Cardiac fibroblast (primary cell): ENCODE measurements at places on chromosomes 12 and 14.
A peak's percentile ranks its signal among the peaks of the same experiment; 100 is the strongest.

DNA sequence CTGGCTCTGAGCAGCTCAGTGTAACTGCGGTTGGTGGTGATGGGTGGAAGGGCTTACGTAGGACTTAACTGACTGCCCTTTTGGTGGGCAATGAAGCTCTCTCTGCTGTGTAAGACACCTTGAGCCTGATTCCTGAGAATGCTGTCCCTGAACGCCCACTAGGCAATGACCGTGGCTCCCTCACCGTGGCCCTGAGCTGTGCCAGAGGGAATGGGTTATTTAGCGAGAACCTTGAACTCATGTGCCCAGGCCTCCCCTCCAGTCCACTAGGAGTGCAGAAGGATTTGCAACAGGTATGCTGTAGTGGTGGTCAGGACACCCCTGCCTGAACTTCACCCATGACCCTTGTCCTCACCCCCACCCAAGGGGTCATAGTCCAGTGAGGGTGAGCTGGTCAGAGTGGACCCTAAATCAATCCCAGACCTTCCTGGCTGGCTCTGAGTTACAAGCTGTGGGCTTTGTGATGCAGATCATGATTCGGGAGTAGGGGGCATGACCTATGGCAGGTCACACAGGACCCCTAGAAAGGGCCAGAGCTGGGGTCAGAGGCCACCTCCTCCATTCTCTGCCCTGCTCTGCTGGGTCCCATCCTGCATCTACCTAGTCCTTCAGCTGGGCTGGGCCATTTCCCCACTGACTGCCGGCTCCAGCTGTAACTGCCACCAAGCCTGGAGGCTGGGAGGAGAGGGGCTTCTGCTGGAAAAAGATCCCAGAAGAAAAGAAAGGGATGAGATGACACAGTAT is 14.5 kb upstream of the ANKRD33 start:
- no peak for DNase-seq

DNA sequence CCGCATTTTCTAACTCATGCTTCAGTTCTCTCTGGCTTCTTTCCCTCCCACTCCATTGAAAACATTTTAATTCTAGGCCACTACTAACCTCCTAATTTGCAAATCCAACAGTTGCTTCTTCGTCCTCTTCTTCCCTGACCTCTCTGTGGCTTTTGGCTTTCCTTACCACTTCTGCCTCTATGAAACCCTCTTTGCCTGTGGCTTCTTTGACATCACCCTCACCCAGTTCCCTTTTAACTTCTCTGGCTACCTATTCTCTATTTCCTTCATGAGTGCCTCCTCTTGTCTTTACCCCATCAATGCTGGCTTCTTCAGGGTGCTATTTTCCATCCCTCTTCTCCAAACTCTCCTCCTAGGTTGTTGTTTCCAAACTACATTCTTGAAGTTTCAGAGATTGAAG is 4.4 kb upstream of the HCFC2 start:
- no peak for DNase-seq

DNA sequence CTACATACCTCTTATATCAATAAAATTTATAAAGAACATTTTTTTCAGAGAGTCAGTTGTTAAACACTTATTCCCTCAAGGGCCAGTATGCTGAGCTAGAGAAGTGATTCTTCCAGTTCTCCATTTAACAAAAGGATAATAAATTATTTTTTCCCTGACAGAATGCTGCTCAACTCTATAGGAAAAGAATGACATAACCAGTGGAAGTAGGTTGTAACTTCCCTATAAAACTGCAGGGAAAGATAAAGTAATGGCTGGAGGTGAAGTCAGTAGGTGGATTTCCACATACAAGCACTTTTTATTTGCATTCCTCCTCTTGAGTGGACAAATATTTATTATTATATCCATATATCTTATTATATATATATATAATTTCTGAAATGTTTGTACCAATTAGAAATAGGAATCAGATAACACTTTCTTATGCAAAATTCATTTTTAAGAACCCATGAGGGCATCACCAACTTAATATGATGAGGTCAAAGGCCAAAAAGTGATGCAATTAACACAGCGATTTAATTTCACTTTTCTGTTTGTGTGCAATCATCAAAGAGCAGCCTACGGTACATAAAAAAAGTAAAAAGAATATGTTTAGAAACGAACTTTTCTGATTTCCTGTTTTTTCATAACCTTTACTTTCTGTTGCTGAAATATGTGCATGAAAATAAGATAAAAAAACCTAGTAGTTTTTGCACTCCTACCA is 175.3 kb downstream of the PRKD1 start:
- no peak for DNase-seq

GRCh38 chr14:59308673-59309072 is 120.2 kb downstream of the DAAM1 start:
- DNase-seq: peak; percentile 76

DNA sequence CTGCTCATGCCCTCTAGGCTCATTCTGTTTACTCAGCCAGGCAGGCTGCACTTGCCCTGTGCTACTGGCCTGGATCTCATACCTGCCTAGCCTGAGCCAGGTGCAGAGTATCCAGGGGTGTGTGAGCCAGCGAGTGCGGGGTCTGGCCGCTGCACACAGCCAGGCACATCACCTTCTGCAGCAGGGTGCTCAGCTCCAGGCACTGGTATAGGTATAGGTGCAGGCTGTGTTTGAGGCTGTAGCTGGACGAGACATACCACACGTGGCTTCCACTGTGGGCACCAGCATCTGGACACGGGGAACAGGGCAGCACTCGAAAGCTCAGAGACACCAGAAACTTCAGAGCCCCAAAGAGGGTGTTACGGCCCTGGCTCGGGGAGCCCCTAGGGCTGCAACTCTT is 424.2 kb downstream of the RERGL start:
- no peak for DNase-seq

DNA sequence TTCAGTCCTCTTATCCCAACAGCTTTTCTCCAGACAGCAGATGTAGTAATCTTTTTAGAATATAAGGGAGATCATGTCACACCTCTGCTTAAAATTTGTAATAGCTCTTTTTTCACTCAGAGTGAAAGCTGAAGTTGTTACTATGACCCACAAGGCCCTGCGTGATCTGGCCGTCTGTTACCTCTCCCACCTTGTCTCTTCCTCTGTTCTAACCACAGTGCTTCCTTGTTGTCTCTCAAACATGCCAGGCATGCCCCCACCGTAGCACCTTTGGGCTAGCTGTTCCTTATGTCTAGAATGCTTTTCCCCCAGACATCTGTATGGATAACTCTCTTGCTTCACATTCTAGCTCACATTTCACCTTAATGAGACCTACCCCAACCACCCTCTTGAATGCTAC is 6.5 kb downstream of the NECAP1 start:
- DNase-seq: no peak

- no peak for DNase-seq
Measured at GRCh38 chr12:131060011-131060703, 106.5 kb downstream of the ADGRD1 start.

GRCh38 chr12:14076538-14076937 is 95.1 kb upstream of the GRIN2B start:
- DNase-seq: no peak

DNA sequence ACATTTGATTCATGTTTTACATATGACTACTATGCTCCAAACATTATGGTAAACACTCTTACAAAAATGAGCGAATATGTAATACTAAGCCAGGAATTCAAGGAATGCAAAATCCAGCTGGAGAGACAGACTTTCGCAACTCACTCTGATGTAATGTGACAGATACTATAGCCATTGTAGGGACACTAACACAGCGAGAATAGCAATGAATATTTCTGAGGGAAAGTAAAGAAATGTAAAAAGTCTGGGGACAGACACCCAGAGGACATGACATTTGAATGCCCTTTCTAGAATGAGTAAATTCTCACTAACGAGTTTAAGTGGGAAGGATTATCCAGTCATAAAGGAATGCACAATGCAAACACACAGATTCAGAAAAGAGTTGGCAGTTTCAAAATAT is 121.9 kb downstream of the PIK3C2G start:
- DNase-seq: peak; percentile 88

GRCh38 chr14:34052658-34053014 is 101.8 kb upstream of the EGLN3 start:
- peak; percentile 36 for DNase-seq

- DNase-seq: peak; percentile 93
Measured at GRCh38 chr14:92603309-92604242, 90.0 kb downstream of the RIN3 start.

- no peak for DNase-seq
Measured at GRCh38 chr14:93936245-93936644, 9.1 kb downstream of the FAM181A start.

- no peak for DNase-seq
Measured at GRCh38 chr14:37712976-37713431, 117.6 kb downstream of the TTC6 start.
